NCI-H446 treated with DMSO at 0.1 percent for 48 hours (cell line): ENCODE measurements at places on chromosomes 7 and 10.

- no peak for DNase-seq
Observed at GRCh38 chr10:29607576-29607975, 27.2 kb downstream of the SVIL start.

DNA sequence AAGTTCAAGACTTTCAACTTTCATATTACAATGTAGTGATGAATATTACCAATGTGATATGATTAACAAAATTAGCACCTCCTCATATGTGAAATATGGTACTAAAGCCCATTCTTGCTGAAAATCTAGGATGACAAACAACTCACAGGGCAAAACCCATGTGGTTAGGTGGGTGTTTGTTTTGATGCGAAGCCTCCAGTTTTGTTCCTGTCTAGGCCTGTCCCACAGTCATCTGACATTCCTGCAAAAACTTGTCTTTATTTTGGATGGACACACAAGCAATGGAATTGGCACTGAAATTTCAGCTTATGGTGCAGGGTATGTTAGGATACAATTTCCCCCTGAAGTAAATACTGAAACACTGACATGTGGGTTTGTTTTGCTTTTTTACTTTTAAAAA lies 95.3 kb downstream of the PARD3 start:
- DNase-seq: no peak

GRCh38 chr10:63241841-63242281 lies 108.7 kb downstream of the NRBF2 start:
- no peak for DNase-seq

DNA sequence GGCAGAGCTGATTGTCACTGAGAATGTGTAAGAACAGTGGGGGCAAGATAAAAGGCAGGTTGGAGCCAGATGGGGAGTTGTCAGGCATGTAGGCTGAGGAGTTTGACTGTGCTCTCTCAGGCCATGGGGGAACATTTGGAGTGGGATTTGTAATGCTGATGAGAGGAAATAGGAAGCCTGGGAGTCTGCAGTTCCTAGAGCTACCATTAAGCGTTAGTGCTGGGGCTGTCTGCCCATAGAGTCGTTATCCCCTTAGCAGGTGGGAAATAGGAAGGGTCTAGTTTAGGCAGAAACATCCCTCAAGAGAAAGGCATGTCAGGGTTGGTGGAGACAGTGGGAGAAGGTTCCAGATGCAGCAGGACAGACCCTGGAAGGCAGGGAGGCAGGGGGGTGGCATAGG lies 75.5 kb downstream of the RPS24 start:
- DNase-seq: no peak

DNA sequence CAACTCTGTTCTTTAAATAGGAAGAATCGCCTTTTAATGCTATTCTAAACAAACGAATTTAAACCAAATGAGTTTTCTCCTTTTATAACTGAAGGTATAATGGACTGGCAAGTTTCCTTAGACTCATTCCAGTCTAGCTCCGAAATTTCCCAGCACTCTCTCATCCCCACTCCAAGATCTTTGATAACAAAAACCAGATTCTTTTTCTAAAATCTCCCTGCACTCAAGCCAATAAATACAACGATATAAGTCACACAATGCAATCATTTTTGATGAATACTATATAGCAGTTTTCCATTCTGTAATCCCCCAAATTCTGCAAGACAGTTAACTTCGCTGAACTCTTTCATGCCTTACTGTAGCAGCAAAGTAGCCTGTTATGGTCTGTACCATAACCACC lies 1.9 kb downstream of the OGA start:
- no peak for DNase-seq

- no peak for DNase-seq
Observed at GRCh38 chr7:110388457-110388856, 702.5 kb upstream of the LRRN3 start.

DNA sequence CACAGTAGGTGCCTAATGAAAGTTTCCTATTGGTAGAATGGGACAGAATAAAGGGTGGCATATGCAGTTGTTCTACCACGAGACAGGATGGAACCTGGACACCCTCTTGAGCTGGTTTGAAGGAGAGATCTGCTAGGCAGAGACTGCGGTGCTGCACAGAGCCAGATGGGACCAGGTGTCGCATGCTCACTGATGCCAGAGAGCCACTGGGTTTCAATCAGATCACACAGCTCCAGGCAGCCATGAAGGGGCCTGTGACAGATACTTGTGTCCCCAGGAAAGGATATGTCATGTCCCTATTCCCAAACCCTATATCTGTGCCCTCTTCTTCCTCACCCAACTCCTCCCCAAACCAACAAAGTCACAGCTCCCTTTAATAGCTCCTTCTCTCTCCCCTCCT lies 235.7 kb downstream of the PRPF18 start:
- DNase-seq: no peak

DNA sequence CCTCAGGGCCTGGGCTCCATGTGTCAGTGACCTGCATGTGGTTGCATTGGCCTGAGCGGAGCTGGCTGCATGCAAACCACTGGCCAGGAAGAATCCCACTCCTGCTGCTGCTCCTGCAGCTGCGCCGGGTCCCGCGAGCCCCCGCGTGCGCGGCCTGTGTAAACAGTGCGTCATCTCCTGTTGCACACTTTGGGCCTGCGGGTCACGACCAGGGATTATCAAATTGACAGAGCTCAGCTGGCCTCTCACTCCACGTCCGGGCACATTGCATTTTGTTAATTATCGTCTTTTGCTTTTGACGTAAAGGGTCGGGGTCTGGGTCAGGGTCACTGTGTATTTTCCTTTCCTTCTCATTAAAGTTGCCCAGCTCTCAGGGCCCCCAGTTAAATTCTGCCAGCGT lies 132.6 kb downstream of the RGS10 start:
- no peak for DNase-seq
